ENCODE measurements at places on chromosomes 4 and X.

GRCh38 chr4:24044610-24045589 is 155.1 kb upstream of the PPARGC1A start:
- no peak for DNase-seq

DNA sequence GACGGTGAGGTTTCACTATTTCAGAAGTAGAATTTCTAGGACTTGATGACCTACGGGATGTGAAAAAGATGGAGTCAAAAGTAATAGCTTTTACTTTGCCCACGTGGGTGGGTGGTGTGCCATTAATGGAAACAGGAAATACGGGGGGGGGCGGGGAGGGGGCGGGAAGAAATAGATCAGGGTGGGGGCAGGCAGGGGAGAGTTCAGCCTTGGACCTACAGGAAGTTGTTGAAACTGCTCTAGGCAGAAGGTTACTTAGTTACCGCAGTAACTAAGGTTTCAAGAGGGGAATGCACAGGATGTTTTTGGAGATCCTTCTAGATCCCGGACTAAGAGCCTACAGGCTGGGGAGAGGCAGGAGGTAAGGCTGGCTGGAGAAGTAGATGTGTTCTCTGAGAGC is 3.6 kb upstream of the FHL1 start:
- no peak for DNase-seq

GRCh38 chr4:167359711-167360110 is 125.4 kb upstream of the SPOCK3 start:
- DNase-seq = no peak

DNA sequence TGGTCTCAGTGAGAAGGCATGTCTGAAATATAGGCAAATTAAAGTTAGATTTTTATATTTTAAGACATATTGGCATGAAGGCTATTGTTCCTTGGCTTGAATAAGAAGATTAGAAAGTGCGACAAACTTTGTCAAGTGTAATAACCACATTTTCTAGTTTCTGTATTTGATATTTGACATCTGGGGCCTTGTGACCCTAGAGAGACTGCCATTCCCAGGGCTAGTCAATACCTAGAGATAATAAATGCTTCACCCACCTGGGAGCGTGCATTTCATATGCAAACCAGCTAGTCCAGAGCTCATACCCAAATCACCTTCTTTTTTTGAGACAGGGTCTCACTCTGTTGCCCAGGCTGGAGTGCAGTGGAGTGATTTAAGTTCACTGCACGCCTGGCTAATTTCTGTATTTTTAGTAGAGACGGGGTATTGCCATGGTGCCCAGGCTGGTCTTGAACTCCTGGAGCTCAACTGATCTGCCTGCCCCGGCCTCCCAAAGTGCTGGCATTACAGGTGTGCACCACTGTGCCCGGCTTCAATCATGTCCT is 62.6 kb downstream of the COQ2 start:
- no peak for DNase-seq

DNA sequence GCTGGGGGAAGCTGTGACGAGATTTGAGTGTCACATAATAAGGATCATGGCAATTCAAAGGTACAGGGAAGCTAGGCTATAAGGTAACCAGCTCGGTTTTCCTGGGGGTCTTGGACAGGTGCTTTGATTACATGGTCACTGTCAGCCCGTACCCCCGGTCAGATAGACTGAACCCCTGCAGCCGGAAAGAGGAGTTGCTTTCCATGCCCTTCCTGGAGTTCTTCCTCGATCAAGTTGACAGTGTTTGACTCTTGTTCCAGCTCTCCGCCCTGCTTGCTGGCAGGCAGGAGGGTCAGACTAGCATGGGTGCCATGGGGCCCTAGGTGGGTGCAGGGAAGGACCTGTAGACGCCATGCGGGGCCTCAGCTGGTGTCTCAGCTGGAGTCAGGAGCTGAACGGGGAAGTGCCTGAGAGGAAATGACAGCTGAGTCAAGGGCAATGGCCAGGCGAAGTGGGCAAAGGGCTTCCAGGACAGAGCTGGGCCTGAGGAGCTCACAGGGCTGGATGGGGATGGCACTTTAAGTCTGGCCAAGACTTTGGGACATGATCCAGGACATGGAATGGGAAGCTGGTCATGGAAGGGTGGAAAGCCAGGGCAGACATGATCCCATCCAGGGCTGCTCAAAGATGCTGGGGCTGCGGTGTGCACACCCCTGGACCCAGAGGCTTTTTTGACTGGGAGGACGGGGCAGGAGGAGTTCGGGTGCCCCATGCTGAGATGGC is 1.6 kb downstream of the TMEM187 start:
- DNase-seq = peak; percentile 62

DNA sequence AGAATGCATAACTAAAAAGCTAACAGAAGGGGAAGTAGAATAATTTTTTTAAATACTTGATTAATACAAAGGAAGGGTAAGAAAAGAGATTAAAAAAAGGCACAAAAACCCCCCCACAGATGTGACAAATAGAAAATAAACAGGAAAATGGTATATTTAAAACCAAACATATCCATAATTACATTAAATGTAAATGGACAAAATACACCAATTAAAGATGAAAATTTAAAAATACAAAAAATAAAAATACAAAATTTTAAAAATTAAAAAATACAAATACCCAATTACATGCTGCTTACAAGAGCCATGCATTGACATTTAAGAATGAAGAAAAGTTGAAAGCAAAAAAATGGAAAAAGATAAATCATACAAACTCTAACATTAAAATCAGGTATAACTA is 86.0 kb downstream of the SEL1L3 start:
- DNase-seq = no peak

- peak; percentile 70 for DNase-seq
Measured at GRCh38 chr4:153466949-153467896, 1.1 kb downstream of the TMEM131L start.

- DNase-seq = no peak
Measured at GRCh38 chrX:39050427-39050826, 249.2 kb downstream of the MID1IP1 start.

DNA sequence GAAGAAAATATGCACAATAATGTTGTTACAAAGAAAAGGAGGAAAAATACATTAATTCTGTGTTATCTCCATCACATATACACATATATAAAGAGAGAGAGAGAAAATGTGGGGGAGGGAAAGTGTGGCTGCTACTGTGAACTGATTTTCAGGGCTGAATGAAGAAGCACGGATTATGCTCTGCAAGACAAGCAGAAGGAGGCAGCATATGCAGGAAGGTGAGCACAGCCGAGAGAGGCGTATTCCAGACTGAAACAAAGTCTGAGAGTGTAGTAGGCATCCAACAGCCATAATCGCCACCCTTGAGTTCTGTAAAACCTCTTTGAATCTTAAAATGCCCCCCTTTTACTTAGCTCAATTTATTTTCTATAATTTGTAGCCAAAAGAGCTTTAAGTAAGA is 1081.8 kb upstream of the GRID2 start:
- no peak for DNase-seq

- DNase-seq = no peak
Measured at GRCh38 chr4:24434241-24434640, 150.1 kb downstream of the DHX15 start.

DNA sequence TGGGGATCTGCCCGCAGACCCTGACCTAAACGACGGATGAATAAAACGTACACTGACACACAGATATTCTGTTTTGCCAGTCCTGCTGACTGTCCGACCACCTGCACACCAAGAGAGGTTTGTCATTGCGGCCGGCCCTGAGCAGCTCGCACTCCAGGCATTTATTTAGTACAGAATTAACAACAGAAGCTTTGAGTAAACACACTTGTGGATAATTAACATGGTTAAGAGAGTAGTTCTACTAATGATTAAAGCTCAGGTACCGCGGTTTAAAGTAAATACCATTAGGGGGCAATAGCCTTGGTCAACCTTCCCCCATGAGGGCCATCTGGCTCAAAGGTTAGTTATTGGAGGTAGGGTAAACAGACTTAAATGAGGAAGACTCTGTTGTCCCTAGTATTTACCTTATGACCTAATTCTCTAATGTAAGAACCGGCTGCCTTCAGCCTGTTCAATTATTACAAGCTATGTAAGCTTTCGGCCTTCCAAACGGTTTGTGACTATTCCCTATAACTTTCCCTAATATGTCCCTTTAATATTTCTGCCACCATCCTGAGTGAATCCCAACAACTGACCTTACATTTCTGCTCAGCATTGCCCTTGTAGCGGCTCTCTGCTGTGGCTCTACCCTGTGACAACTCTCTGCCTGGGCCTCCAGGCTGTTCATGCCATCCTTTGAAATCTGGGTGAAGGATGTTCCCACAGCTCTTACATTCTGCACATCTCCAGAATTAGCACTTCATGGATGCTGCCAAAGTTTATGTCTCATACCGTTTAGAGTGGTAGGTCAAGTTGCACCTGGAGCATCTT is 46.9 kb upstream of the SYTL5 start:
- no peak for DNase-seq

DNA sequence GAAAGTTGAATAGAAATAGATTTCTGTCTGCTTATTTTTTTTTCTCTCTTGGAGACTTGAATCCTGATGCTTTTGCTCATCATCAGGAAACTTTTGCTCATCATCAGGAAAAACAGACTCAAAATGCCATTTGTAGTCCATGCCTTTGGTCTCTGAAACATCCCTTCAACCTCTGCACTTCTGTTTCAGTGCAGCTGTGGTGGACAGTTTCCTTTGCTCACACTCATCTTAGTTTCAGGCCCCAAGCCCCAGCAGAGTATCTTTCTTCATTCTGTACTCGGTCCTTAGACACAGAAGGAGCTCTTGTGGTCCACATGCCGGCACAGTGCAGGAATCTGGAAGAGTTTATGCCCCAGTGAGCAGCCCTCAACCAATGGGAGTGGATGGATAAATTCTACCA is 337.9 kb downstream of the PPP3CA start:
- no peak for DNase-seq

- DNase-seq = no peak
Measured at GRCh38 chrX:48592971-48593370, 4.3 kb upstream of the WDR13 start.

DNA sequence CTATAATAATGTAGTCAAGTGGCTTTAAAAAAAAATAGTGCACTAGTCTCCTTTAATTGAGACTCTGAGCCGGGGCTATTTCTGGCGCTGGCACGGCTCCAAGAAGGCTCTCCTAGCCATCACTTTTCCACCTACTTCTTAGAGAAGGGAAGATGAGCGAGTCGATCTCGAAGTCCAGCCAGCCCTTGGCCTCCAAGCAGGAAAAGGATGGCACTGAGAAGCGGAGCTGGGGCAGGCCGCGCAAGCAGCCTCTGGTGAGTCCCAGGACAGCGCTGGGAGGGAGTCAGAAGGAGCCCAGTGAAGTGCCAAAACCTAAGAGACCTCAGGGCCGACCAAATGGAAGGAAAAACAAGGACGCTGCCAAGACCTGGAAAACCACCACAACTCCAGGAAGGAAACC is 531.9 kb downstream of the MAGEB5 start:
- DNase-seq = no peak

DNA sequence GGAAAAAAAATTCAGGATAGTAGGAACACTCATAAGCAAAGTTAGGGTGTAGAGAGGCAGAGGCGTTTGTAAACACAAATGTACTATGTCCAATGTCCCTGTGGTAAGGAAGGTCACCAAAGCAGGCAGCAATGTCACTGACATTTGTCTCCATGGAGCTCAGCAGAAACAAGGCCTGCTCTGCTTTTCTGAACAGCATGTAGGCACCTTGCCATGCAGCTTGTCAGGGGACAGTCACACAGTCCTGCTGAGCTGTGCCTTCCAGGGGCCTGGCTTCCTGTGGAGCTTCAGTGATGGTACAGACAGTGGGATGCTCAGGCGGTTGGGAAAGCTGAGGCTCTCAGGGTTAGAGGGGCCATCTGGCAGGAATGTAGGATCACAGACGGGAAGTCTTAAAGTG is 74.5 kb upstream of the HS3ST1 start:
- peak; percentile 74 for DNase-seq

DNA sequence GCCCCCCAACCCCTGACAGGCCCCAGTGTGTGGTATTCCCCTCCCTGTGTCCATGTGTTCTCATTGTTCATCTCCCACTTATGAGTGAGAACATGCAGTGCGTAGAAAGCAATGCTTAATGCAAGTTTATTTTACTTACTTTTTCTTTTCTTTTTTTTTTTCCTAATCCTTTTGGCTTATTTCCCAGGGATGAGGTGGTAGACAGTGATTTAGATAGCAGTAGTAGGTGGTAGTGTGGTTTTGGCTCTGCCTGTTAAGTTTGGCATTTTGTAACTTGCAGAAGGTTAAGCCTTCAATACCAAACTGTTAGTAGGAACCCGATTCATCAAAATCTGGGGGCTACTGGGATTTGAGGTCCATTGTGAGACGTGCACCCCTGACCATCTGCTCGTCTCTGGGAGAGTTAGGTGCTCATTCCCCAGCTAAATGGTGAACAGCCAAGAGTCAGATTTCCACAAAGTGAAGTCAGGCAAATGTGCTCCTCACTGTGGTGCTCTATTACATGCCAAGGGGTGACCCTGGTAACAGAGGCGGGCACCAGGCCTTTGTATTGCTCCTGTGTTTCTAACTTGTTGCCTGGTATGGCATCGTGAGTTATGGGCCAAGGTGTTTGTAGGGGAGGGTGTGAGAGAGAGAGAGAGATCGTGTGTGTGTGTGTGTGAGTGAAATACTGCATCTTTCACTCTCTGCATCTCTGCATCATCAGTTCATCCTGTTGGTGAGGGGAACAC is 70.3 kb downstream of the PHOX2B start:
- DNase-seq = no peak

- DNase-seq = no peak
Measured at GRCh38 chr4:2172161-2172560, 69.8 kb downstream of the HAUS3 start.

- no peak for DNase-seq
Measured at GRCh38 chr4:19425146-19425545, 826.6 kb upstream of the SLIT2 start.

DNA sequence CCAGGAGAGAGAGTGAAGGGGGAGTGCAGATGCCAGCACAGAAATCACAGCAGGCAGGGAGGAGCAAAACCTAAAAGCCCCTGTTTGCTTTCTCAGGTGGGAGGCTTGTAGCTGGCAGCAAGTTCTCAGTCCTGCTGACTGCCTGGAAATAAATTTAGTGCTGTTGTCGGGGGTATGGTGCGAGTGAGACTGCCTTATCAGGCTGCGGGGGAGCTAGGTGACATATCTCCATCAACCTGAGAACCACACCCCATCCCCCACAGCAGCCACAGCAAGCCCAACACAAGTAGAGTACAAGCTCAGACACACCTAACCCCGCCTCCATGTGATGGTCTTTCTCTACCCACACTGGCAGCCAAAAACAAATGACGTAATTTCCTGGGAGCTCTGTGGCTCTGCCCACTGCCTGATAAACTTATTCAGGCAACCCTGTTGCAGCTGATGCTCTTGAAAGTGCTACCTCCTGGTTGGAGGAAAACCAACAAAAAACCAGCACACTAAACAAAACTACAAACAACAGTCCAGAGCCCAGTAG is 953.4 kb upstream of the NDST4 start:
- DNase-seq = no peak

DNA sequence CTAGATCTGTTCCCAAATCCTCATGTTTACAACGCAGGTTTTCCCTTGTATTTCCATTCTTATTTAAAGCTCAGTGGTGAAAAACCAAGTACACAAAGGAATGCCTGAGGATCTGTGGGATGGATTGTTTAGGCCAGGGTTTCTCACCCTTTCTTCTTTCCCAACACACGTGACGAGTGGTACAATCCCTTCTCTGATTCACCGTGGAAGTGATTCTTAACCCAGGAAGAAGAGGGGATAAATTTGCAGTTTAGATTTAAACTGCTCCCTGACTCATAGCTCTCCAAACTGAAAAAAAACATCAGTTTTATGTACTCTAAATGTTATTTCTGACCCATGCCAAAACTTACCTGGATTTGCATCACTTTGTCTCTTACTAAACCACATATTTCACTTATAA is 17.0 kb downstream of the PAQR3 start:
- no peak for DNase-seq
